ENCODE measurements at places on chromosomes 6 and 20. TPM values are rescaled to one million over a fixed set of nuclear protein-coding genes. Genes with fewer than 3 reads are reported as not detected.

DNA sequence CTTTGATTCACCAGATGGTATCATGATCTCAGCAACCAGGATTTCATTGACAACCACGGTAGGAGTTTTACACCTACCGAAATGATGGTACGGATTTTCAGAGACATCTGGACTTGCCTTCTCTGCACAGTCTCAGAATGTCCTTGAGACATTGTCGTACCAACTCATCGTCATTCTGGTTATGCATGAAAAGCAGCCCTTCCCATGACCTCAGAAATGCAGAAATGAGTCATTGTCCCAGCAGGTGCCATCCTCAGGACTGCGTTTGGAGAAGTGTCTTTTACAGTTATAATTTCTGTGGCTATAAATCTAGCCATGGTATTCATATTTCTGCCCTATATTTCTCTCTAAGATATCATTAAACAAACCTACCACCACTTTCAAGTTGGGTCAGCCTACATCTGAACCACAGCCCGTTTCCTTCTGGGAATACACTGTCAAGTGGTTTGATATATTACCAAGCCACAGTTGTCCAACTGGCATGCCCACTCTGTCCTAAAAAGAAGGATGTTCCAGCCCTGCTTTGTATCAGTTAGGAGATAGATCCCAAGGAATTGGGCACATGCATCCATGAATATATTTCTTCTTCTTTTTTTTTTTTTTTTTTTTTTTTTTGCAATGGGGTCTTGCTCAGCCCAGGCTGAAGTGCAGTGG lies 7.5 kb upstream of the BFSP1 start:
- H3K4me3 ChIP-seq: no peak overlapping the region
- H3K36me3 ChIP-seq: no peaks in the 10 kb centered on the region
- H3K4me1 ChIP-seq: peaks cover 4% of the 10 kb centered on the region
- no peak for DNase-seq

DNA sequence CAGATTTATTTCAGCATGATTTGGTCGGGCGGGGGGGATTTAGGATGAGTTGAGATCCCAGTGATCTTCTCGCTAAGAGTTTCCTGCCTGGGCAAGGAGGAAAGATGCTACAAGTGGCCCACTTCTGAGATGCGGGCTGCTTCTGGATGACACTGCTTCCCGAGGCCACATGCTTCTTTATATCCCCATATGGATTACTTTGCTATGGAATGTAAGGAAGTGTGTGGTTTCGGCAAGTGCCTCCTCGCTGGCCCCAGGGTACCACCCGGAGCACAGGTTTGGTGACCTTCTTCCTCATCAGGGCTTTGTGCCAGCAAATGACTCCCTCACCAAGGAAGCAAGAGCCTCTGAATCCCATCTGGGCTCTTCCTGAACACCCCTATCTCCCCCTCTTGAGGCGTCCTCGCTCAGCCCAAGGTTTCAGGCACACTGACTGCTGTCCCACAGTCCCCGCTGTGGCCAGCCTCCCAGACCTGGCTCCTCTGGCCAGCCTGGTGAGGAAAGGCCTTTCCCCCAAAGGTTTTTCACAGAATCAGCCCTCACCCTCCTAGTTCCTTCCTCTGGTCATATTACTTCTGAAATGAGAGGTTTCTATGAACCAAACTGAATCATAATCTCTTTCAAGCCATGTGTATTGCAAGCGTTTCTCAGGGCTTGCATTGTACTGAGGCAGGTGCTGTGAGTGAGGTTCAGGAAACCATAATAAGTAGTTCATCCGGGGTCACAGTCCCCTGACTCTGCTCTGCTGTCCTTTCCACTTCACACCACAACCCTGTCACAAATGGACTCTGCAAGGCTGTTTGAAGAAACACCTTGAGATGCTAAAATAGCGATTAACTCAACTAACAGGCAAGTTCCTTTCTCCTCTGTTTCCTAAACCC lies 41.7 kb upstream of the IL17A start:
- H3K36me3 ChIP-seq: no peaks in the 10 kb centered on the region
- peaks cover 1% of the 10 kb centered on the region for H3K27me3 ChIP-seq
- H3K27ac ChIP-seq: no peak overlapping the region
- no peak overlapping the region for H3K4me3 ChIP-seq
- no peaks in the 10 kb centered on the region for H3K4me1 ChIP-seq

DNA sequence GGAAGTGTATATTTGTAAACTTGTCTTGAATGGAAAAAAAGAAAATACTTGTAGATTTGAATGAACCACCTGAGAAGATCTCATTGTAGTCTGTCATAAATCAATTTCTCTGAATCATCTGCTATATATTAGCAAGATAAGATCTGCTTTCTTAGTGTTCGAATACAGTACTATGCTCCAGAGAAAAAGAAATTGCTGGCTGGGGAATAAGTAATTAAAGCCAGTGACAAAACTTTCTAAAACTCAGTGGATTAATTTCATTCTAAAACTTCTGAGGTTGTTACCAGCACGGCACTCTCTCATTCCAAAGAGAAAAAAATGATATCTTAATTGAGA lies 22.4 kb upstream of the MROH8 start:
- DNase-seq: no peak
- peak overlapping the region; percentile 8 for H3K27ac ChIP-seq
- no peak overlapping the region for H3K4me3 ChIP-seq
- H3K27me3 ChIP-seq: no peaks in the 10 kb centered on the region

DNA sequence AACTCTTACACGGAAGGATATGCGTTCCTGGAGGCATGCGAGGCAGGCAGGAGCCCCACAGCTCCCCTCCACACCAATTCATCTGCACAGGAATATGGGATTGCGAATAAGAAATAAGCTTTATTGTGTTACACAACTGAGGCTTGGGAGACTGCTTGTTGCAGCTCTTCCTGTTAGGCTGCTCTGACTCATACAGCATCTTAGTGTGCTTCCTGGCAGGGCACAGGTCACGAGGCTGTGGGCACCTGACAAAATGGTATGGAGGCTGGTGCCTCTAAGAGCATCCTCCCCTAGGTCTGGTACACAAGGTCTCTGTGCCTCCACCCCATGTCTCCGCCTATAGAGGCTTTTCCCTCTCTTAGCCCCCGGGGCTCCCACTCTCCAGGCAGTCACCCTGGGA lies 6.8 kb downstream of the SLC22A3 start:
- H3K36me3 ChIP-seq: no peaks in the 10 kb centered on the region
- no peak overlapping the region for H3K27ac ChIP-seq
- DNase-seq: no peak
- H3K4me3 ChIP-seq: no peak overlapping the region

GRCh38 chr20:49696594-49696993 lies 17.1 kb downstream of the B4GALT5 start:
- H3K36me3 ChIP-seq: no peaks in the 10 kb centered on the region
- H3K4me3 ChIP-seq: no peak overlapping the region
- no peaks in the 10 kb centered on the region for H3K27me3 ChIP-seq
- peaks cover 12% of the 10 kb centered on the region for H3K4me1 ChIP-seq

DNA sequence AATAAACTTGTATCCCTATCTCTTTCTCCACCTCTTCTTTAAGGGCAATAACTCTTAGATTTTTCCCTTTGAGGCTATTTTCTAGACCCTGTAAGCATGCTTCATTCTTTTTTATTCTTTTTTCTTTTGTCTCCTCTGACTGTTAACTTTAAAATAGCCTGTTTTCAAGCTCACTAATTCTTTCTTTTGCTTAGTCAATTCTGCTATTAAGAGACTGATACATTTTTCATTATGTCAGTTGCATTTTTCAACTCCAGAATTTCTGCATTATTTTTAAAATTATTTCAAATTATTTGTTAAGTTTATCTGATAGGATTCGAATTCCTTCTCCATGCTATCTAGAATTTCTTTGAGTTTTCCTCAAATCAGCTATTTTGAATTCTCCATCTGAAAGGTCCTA lies 84.0 kb downstream of the CFAP61 start:
- no peaks in the 10 kb centered on the region for H3K27me3 ChIP-seq
- H3K4me3 ChIP-seq: no peak overlapping the region
- no peaks in the 10 kb centered on the region for H3K36me3 ChIP-seq
- no peak overlapping the region for H3K27ac ChIP-seq
- H3K4me1 ChIP-seq: no peaks in the 10 kb centered on the region

- no peak overlapping the region for H3K4me3 ChIP-seq
- H3K36me3 ChIP-seq: no peaks in the 10 kb centered on the region
- no peak for DNase-seq
- H3K27ac ChIP-seq: no peak overlapping the region
- H3K27me3 ChIP-seq: peaks cover 67% of the 10 kb centered on the region
- H3K4me1 ChIP-seq: no peaks in the 10 kb centered on the region
Measured at GRCh38 chr20:25073544-25073943, 8.4 kb downstream of the VSX1 start.

GRCh38 chr20:47500554-47500953 lies 1.1 kb upstream of the NCOA3 start:
- no peak for DNase-seq
- H3K27ac ChIP-seq: peak overlapping the region; percentile 14
- no peaks in the 10 kb centered on the region for H3K36me3 ChIP-seq
- peaks cover 4% of the 10 kb centered on the region for H3K4me1 ChIP-seq
- no peaks in the 10 kb centered on the region for H3K27me3 ChIP-seq

GRCh38 chr20:19701429-19701828 lies 56.6 kb upstream of the RIN2 start:
- H3K4me1 ChIP-seq: peaks cover 6% of the 10 kb centered on the region
- DNase-seq: no peak
- H3K27ac ChIP-seq: no peak overlapping the region

GRCh38 chr6:85775883-85776282 lies 133.2 kb upstream of the SYNCRIP start:
- no peak overlapping the region for H3K27ac ChIP-seq
- H3K4me1 ChIP-seq: no peaks in the 10 kb centered on the region
- no peaks in the 10 kb centered on the region for H3K27me3 ChIP-seq
- H3K36me3 ChIP-seq: no peaks in the 10 kb centered on the region

- H3K27ac ChIP-seq: no peak overlapping the region
- peaks cover 1% of the 10 kb centered on the region for H3K4me1 ChIP-seq
- DNase-seq: peak; percentile 19
- H3K4me3 ChIP-seq: no peak overlapping the region
Measured at GRCh38 chr6:18034798-18035202, 47.4 kb upstream of the KIF13A start.

GRCh38 chr6:163355426-163355991 lies 59.0 kb upstream of the QKI start:
- DNase-seq: peak; percentile 67
- no peaks in the 10 kb centered on the region for H3K36me3 ChIP-seq
- peaks cover 8% of the 10 kb centered on the region for H3K4me1 ChIP-seq
- peak overlapping the region; percentile 30 for H3K27ac ChIP-seq
- H3K4me3 ChIP-seq: no peak overlapping the region

GRCh38 chr6:22657352-22657980 lies 88.1 kb downstream of the HDGFL1 start:
- H3K27ac ChIP-seq: no peak overlapping the region
- no peaks in the 10 kb centered on the region for H3K36me3 ChIP-seq
- no peak for DNase-seq
- H3K4me1 ChIP-seq: peaks cover 2% of the 10 kb centered on the region

CCDC170 gene
- 0.54 TPM for total RNA-seq

TRPC4AP gene
- total RNA-seq: 39.4 TPM

GATA5 gene
- total RNA-seq: not detected

DNA sequence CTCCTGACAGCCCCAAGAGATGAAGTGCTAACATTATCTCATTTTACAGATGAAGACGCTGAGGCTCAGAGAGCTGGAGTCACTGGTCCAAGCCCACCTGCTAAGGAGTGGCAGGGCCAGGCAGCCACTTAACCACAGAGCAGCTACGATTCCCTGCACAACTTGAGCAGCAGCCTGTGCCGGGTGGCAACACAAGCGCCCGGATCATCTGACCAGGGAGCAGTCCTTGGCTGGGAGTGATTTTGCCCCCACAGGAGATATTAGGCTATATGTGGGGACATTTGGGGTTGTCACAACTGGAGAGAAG lies 93.2 kb upstream of the PTPN1 start:
- no peaks in the 10 kb centered on the region for H3K36me3 ChIP-seq
- no peak overlapping the region for H3K4me3 ChIP-seq

NRM gene
- total RNA-seq: 2.2 TPM

SLC32A1 gene
- not detected for total RNA-seq

C6orf52 gene
- not detected for total RNA-seq

GPX5 gene
- total RNA-seq: not detected

DNA sequence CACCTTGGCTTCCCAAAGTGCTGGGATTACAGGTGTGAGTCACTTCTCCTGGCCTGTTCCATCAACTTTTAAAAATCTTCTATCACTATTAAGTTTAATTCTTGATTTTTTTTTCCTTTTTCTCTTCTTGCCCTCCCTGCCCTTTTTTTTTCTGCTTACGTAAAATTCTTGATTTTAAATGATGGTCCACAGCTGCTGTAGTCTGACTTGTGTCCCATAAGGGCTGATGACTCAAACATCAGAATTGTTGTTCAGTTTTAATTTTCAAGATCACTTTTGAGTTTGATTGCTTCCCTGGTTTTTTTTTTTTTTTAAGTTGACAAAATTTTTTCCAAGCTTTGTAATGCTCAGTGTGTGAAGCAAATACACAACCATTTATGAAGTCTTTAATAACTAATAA lies 61.9 kb downstream of the CBFA2T2 start:
- H3K27ac ChIP-seq: peak overlapping the region; percentile 47
- H3K36me3 ChIP-seq: peaks cover 2% of the 10 kb centered on the region
- H3K4me3 ChIP-seq: no peak overlapping the region
- H3K4me1 ChIP-seq: peaks cover 13% of the 10 kb centered on the region
- DNase-seq: peak; percentile 73
- H3K27me3 ChIP-seq: no peaks in the 10 kb centered on the region

DNA sequence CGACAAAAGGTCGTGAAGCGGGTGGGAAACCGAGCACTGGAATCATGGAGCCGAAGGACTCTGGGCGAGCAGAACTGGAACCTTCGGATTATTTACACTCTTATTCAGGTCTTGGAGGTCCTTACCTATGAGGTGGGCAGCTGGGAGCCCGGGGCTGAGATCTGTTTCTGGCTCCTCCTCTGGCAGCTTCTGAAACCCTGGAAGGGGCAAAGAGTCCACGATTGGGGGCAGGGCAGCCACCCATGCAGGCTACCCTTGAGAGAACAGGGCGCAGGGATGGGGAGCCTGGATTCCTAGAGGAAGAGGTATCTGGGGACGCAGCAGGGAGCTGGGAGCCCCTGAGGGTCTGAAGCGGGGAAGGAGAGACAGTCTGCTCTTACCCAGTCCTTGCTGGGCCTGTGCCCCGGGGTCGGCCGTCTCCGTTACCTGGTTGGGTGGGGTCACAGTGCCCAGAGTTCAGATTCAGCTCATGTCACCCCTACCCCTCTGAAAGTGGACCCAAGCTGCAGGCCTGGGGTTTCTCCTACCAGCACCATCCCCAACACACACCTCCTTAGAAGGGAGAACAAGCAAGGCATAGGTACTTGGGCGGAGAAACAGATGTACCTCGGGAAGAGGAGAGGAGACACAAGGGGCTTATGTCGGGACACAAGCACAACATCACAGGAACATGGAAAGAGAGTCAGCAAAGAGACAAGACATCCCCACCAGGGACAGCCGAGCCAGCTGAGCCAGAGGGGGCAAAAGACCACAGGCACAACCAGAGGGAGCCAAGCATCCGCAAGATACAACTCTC lies 592 bp downstream of the LTB start:
- DNase-seq: no peak
- peaks cover 11% of the 10 kb centered on the region for H3K27me3 ChIP-seq
- peaks cover 4% of the 10 kb centered on the region for H3K4me1 ChIP-seq
- H3K4me3 ChIP-seq: peak overlapping the region; percentile 82
- H3K27ac ChIP-seq: peak overlapping the region; percentile 2
- H3K36me3 ChIP-seq: no peaks in the 10 kb centered on the region

ANGPT4 gene
- total RNA-seq: not detected

All from IMR-90 (cell line).